NCI-H510A treated with DMSO at 0.1 percent for 48 hours (cell line): ENCODE measurements at places on chromosomes 7 and 10.

- no peak for DNase-seq
Measured at GRCh38 chr10:100730725-100731406, 14.5 kb upstream of the PAX2 start.

GRCh38 chr10:3530346-3530745 is 254.7 kb downstream of the KLF6 start:
- DNase-seq: no peak

DNA sequence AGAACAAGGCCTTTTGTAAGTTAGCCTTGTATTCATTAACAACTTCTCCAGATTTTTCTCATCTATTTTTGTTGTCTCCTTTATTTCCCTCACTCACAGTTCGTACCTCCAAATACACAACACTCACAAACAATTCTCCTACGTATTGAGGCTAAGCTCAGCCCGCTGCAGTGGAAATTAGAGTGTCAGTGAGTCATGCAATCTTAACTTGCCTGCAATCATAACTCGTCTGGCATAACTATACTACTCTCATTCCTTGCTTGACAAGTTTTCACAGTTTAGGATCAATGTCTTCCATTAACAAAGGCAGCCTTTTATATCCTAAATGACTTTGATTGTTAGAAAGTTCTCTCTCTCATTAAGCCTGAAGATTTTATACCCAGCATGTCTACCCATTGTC is 23.8 kb downstream of the TMEM196 start:
- DNase-seq: peak; percentile 3

- no peak for DNase-seq
Measured at GRCh38 chr10:68202960-68203353, 29.0 kb downstream of the ATOH7 start.

GRCh38 chr10:100808876-100809275 is 63.5 kb downstream of the PAX2 start:
- DNase-seq: no peak

GRCh38 chr10:51272555-51272954 is 198.3 kb downstream of the PRKG1 start:
- no peak for DNase-seq

- no peak for DNase-seq
Measured at GRCh38 chr10:6936931-6937330, 356.9 kb upstream of the PRKCQ start.

DNA sequence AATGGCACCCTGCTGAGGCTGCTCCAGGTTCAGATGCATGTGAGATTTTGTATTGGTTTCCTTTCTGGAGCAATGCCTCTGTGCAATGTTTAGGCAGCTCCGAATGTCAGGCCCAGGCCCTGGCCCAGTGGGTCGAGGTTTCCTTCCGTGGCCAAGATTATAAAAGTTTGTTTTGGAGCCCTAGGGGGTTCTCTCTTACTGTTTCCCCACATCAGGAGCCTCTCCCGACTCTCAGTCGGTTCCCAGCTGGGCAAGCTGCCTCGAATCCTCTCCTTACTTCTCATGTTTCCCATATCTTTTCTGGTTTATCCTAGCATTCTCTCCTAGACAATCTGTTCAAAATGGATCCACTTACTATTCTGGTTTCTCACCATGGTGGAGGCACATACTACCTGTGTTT is 11.0 kb downstream of the TMEM140 start:
- no peak for DNase-seq

DNA sequence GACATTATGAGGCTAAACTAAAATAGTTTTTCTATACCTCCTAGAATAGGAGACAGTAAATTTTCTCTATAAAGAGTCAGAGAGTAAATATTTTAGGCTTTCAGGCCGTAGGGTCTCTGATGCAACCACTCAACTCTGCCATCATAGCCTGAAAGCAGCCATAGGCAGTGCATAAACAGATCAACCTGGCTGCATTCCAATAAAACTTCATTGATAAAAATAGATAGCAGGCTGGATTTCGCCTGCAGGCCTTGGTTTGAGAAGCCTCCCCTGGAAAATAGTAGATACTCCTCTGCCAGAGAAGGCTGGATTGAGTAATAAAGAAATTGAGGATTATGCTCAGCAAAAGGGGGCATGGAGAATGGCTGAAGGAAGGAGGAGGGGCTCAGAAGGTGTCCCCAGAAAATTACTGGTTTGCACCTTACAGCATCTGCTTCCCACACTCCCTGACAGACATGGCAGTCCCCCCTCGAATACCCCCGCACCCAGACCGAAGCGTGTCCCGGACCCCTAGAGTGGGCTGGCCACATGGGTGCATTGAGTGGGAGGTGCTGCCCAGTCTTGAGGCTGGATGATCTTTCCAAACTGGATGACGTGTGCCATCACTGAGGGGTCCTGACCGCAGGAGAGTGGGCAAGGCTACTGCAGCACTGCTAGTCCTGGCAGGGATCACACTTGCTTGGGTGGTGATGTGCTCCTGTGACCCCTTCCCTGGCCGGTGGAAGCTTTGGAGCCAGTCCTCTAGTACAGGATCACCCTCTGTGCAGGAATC is 126.6 kb downstream of the PTPN20 start:
- no peak for DNase-seq

- no peak for DNase-seq
Measured at GRCh38 chr7:128791972-128792327, 182 bp downstream of the CCDC136 start.

DNA sequence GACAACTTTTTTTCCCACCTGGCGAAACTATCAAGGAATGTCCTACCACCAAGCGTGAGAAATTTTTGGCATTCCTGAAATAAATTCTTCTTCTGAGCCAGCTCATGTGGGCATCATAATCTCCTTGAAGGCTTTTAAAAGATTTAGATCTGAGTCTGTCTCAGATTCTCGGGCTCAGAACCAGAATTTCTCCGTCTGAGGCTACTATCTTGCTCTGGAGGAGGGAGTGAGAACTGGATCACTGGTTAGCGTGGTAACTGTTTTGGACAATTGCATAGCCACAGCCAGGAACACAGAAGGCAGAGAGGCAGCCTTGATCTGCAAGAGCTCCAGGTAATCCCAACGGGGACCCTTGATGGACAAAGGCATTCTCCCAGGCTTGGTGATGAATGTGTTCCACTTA is 1.0 kb upstream of the PLAC9 start:
- no peak for DNase-seq

DNA sequence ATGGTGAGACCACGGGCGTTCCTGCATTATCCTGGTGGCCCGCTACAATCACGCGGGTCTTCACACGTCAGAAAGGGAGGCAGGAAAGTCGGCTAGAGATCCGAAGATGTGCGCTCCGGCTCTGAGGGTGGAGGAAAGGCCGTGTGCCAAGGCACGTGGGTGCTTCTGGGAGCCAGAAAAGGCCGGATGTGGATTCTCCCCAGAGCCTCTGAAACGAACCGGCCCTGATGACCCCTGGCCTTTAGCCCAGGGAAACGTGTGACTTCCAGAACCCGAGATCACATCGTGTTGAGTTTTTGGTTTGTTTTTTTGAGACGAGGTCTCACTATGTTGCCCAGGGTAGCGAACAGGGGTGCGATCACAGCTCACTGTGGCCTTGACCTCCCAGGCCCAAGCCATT is 244.2 kb downstream of the ELFN1 start:
- DNase-seq: no peak

- no peak for DNase-seq
Measured at GRCh38 chr10:17214526-17214925, 13.1 kb upstream of the TRDMT1 start.

GRCh38 chr7:5666361-5666760 is 115.1 kb downstream of the RNF216 start:
- DNase-seq: no peak

GRCh38 chr7:66379542-66380160 is 174.5 kb downstream of the TPST1 start:
- no peak for DNase-seq
